ENCODE measurements at places on chromosomes 1 and 21.

DNA sequence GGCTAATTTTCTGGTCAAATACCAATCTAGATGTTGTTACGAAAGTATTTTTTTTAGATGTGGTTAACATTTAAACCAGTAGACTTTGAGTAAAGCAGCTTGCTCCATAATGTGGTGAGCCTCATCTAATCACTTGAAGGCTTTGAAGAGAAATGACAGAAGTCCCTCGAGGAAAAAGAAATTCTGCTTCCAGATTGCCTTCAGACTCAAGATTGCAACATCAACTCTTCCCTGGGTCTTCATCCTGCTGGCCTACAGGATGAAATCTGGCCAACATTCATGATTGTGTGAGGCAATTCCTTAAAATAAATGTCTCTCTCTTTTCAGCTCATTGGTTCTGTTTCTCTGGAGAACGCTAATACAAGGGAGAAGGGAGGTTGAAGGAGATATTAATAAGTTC, 32.5 kb upstream of the SSX2IP start:
- DNase-seq = no peak

- peak; percentile 25 for DNase-seq
Observed at GRCh38 chr1:219460896-219461815, 151.7 kb downstream of the ZC3H11B start.

DNA sequence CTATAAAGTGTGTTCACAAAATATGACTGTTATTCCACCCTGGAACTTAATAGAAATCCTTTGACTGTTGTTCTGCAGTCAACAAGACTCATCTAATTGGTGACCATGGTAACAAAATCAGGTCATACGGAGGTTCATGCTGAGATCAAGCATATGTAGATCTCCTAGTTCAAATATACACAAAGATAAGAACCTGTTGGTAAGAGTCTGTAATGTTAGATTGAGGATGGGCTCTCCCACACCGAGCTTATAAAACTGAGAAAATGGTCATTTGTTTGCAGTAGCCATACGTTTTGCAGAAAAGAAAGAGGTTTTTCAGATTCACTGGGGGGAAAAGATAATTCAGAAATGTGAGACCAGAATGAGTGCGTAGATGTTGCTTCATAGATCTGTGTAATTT, 468.1 kb downstream of the RPS6KC1 start:
- no peak for DNase-seq

DNA sequence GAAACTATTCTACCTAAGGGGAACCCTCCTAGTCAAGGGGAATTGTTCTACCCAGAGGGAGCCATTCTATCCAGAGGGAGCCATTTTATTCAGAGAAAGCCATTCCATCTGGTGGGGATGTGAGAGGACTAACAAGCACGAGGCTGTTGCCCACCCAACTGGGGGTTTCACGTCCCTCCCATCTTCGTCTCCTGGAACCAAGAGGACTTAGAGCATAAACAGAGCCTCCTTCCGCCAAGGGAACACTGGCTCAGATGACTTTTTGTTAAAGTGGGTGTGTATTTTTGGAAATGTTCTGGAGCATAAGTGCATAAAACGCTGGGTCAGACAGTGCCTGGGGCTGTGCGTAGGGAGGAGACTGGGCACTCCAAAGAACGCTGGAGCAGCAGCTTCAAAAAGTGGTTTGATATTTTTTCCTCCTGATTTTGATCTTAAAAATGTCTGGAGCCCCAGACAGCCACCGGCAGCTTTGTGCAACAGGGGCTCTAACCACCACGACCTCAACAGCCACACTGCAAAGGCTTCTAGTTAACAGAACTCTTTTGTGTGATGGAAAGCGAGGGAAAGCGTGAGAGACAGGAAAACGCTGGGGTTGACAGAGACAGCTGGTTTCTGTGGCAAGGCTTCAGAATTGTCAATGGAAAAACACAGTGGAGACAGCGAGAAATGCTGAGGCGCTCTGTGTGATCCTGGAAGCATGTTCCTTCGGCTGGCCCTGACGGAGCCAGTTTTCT, 363.6 kb upstream of the CAMK1G start:
- no peak for DNase-seq

- DNase-seq = no peak
Observed at GRCh38 chr1:211329764-211330201, 3.1 kb downstream of the TRAF5 start.

DNA sequence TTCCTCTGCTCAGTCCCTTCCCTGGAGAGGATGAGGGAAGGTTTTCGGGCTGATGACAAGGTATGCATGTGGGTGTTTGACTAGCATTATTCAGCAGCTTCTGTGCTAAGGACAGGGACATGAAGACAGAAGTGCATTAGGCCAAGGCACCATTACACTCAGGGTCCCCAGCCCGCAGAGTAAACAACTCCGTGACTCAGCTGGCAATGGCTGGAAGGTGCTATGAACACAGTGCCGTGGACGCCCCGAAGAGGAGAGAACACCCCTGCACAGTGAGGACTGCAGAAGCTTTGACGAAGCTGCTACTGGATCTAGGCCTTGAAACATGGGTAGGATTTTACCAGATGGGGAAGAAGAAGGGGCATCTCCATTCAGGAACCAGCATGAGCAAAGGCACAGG, 13.7 kb upstream of the EPS8L3 start:
- DNase-seq = no peak

- no peak for DNase-seq
Observed at GRCh38 chr1:84884671-84885389, 8.2 kb downstream of the LPAR3 start.

DNA sequence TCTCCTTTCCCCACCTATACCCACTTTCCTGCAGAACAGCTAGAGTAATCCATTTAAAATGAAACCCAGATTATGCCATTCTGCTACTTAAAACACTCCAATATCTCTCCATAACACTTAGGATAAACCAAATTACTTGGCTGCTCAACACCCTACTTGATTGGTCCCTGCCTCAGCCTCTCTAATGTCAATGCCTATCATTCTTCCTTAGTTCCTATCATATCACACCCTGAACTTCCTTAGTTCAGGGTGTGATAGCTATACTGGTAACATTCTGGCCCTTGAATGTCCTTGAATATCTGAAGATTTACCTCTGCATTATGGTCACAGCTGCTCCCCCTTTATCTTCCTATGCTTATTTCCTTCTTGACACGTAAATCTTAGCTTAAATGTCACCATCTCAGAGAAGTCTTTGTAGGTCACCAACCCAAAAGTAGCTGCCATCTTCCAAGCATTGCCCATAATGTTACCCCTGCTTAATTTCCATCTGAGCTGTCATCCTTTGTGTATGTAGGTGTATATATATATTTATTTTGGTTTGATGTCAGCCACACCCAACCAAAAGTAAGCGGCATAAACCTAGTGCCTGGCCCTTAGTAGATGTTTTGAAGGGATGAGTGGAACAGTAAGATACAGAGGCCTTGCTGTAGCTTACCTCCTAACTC, 379.8 kb downstream of the PTPRC start:
- no peak for DNase-seq

- no peak for DNase-seq
Observed at GRCh38 chr21:32520875-32521735, 64.2 kb downstream of the TCP10L start.

DNA sequence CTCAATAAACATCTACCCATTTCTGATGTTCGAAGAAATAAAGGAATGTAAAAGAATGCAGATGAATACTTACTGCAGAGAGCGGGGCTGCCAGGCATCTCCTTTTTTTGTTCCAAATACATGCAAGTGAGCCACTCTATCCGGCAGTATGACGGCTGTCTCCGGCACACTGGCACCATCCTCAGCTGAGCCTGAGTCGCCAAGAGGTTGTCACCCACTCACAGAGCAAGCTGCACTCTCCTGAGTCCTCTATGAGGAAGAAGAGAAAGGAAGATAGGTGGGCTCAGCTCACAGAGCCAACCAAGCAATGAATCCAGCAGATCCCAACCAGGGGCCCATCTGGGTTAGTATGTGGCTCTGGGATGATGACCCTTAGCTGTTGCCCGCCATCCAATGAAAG, 65.3 kb downstream of the CD46 start:
- DNase-seq = no peak

DNA sequence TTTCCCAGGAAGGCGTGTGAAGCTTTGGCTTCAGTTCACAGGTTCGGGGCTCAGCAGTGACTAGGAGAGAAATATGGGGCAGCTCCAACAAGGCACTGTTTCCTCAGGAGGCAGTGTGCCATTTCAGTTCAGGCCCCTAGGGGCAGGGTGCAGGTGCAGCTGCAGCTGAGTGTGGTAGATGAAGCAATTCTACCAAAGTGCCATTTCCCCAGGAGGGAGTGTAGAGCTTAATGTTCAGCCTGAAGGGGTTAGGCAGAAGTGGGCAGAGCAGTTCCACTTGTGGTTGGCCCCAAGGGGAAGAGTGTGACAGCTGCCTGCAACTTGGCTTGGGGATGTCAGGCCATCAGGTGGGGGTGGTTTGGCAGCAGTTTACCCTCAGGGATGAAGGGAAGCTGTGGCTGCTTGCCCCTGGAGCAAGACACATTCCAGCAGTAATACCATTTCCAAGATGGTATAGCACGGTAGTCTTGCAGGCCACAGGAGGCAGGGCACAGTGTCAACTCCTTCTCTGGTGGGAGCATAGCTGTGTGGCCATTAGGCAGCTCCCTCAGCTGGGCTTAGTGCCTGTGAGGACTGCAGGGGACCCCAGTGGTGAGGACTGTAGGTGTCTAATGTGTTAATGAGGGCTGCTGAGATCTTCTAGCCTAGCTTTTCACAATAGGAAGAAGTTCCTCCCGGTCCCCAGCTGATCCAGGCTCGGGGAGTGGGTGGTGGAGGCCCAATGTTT, 34.7 kb downstream of the RGSL1 start:
- DNase-seq = peak; percentile 4

- no peak for DNase-seq
Observed at GRCh38 chr1:57325536-57325935, 98.3 kb downstream of the DAB1 start.

- peak; percentile 89 for DNase-seq
Observed at GRCh38 chr1:171817511-171818265, 23.6 kb upstream of the DNM3 start.

GRCh38 chr21:36980280-36981048, 14.0 kb upstream of the HLCS start:
- DNase-seq = no peak

DNA sequence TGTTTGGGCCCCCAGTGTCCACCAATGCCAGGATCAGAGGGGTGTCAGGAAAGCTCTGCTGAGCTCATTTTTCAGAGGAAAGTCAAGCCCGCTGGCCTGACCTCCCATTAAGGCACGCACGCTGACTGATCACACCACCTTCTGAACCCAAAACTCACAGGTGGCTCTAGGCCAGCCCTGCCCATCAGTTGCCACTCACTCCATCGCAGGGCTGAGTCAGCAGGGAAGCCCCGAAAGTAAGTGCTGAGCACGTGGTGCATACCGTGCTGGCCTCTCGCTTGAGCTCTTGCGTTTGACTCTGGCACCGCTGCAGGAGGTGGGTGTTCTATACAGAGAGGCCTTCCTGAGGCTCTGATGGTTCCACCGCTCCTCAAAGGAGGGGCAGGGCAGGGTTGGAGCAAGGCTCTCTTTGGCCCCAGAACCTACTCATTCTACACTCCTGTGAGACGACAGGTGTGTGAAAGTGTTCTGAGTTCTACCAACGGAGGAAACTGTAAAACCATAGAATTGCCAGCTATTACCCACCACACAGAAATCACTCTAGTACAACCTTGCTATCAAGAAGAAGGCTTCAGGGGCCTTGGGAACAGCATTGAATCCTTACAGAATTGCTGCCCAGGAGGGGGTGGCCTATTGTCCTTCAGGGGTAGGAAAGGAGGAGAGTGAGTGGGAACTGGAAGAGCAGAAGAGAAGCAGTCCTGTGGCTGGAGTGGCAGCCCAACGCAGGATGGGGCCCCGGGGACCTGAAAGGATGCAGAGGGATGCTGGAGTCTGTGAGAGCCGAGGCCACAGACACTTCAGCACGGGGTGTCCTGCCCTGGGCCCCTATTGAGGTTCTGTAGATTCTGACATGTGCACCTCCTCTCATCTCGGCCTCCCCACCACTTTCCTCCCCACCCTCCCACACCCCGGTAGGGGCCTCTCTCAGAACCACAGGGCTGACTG, 214.7 kb upstream of the EDN2 start:
- peak; percentile 23 for DNase-seq

DNA sequence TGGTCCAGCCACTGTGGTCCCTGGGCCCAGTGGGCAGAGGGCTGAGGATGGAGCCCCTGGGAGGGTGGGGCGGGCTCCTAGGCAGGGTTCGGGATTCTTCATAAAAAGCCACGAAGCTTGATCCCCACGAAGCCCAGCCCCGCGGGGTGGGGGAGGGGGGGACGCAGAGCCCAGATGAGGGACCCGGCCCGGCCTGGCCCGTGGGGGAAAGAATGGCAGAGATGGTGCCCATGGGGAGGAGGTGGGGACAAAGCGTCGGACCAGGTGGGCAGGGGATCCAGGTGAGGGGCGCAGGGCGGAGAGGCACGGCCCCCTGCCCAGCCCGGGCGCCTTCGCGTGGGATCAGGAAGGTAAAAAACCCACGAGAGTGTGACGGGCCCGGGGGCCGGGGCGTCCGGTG, 6.0 kb upstream of the SMIM12 start:
- no peak for DNase-seq

DNA sequence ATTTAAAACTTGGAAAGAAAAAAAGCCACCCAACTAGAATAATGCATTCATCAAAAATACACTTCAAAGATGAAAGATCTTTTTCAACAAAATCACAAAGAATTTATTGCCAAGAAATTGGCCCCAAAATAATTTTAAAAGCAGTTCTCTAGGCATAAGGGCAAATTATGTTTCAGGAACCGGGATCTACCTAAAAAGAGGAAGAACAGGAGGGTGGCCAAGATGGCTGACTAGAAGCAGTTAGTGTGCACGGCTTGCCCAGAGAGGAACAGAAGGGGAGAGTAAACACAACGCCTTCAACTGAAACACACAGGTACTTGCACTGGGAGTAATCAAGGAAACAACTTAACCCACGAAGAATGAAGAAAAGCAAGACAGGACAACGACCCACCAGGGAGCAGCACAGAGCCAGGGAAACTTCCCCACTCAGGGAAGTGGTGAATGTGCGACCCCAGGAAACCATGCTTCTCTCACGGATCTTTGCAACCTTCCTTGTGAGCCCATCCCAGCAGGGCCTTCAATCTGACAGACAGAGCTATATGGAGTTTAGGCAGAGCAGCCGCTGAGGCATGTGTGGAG, 46.1 kb downstream of the ACKR1 start:
- no peak for DNase-seq

GRCh38 chr21:44049606-44050005, 37.5 kb downstream of the TRAPPC10 start:
- DNase-seq = no peak

DNA sequence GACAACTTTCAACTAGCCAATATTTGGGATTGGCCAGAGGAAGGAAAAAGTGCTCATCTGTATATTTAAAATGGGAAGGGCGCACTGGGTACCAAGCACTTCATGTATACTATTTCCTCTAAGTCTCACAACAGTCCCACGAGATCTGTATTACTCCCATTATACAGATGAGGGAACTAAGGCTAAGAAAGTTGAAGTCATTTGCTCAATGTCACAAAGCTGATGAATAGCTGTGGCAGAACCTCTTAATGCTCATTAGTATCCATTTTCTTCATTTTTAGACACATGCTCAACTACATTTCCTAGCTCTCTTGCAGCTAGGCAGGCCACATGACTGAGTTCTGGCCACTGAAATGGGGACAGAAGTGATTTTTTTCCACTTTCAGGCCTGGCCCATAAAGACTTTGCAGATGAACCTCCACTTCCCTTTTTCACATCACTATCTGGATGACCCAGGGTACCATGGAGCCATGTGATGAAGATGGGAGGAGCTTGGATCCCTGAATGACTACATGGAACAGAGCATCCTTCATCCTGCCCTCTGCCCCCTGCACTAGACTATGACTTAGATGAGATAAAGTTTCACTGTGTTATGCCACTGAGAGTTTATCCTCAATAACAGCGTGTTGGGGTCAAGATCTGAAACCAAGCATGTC, 31.8 kb downstream of the ATF3 start:
- no peak for DNase-seq

- DNase-seq = no peak
Observed at GRCh38 chr21:31490443-31490842, 146.4 kb upstream of the TIAM1 start.
